ENCODE measurements at places on chromosomes 3 and 15. TPM values are rescaled to one million over a fixed set of nuclear protein-coding genes. Genes with fewer than 3 reads are reported as not detected.

The ATP13A4 gene
- 0.07 TPM for polyA plus RNA-seq

The MTHFS gene
- polyA plus RNA-seq = 48.7 TPM

The ANKRD63 gene
- not detected for polyA plus RNA-seq

DNA sequence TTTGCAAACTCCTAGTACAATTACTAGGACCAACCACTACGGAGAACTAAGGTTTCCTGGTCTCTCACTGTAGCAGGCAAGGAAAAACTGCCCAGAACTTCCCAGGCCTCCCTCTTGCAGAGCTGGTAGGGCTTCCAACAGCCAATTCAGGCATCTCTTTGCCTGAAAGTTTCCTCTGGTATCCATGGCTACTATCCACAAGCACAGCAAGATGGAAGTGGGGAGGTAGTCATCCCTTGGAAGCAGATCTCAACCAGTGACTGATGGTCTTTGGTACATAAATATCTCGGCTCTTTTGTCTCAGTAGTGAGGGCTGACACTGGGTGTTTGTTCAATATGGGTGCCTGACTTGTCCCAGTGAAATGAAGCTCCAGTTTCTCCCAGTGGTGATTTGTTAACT is 201.3 kb upstream of the MRPL3 start:
- DNase-seq = no peak

- no peak for DNase-seq
Measured at GRCh38 chr3:66715806-66716205, 215.0 kb upstream of the LRIG1 start.

DNA sequence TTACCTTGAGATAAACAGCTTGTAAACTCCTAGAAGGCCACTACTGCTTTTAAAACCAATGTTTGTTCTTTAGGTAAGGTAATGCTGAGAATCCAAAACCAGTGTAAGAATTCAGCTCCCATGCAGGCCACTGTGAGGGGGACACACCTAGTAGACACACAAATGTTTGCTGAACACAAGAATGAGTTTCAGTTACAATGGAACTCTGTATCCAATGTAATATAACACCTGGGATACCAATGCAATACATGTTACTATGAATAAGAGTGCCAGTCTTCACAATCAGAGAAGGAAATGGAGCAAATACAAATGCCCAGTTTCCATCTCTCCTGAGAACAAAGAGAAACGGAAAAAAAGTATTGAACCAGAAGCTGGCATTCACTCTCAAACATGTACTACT is 65.9 kb downstream of the IGF2BP2 start:
- DNase-seq = peak; percentile 44

GRCh38 chr3:191775451-191776233 is 314.7 kb downstream of the PYDC2 start:
- DNase-seq = no peak

- no peak for DNase-seq
Measured at GRCh38 chr15:85749261-85750151, 45.2 kb downstream of the KLHL25 start.

- no peak for DNase-seq
Measured at GRCh38 chr3:25818335-25818734, 28.4 kb downstream of the OXSM start.

- DNase-seq = no peak
Measured at GRCh38 chr3:106457281-106458180, 588.7 kb upstream of the CBLB start.

DNA sequence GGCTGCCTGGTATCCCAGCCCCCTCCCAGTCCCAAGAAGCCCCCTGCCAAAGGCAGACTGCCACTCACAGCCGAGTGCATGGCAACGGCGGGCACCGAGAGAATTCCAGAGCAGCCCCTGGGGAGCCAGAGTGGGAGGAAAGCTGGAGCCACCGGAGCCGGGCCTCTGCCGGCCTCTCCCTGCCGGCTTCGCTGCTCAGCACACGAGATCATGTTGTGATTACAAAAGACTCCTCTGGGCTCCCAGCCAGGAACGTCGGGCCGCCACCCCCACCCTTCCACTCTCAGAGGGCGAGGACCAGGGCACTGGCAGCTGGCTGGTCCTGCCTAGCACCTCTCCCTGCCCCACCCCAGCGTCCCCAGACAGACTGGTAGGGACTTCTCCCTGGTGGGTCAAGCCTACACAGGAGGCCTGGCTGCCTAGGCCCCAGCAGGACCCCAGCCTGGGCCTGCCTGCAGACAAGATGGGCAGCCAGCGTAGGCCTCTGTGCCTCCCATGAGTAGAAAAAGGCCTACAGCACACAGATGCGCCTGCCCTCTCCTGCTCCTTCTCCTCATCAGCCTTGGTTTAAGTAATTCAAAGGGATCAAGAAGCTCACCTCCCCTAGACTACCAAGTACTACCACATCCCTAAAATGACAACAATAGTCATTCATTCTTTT is at the start of gene CCDC9B:
CCDC9B (minus strand) TSS at position 200 of the 661 bp plus-strand sequence; CDS start at position 80, 120 bp downstream.
- peak; percentile 75 for DNase-seq

DNA sequence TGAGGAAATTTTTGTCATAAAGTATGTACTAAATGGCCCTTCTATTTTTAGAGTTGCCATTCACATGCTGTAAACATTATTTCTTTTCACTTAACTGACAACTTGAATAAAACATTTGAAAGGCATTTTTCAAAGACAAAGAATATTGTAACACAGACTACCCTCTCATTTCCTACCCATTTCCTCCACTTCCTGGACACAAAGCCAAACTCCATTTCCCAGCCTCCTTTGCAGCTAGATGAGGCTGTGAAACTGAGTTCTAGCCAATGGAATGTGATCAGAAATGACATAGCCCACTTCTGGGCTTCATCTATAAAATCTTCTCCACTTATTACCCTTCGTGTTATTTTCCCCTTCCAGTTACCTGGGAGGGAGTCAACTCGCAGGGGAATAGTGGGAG is 288.9 kb upstream of the DPH6 start:
- DNase-seq = no peak

Measured in HepG2 (cell line).